ENCODE measurements at places on chromosomes 3 and 15.

- no peak for DNase-seq
Measured at GRCh38 chr3:134971306-134971705, 176.2 kb downstream of the EPHB1 start.

GRCh38 chr3:185763347-185764005, 61.4 kb downstream of the IGF2BP2 start:
- no peak for DNase-seq

GRCh38 chr3:117103675-117104074, 394.1 kb downstream of the TUSC7 start:
- DNase-seq = no peak

- DNase-seq = no peak
Measured at GRCh38 chr15:34085746-34086145, 15.9 kb downstream of the EMC7 start.

- no peak for DNase-seq
Measured at GRCh38 chr3:62940771-62941563, 65.8 kb upstream of the CADPS start.

DNA sequence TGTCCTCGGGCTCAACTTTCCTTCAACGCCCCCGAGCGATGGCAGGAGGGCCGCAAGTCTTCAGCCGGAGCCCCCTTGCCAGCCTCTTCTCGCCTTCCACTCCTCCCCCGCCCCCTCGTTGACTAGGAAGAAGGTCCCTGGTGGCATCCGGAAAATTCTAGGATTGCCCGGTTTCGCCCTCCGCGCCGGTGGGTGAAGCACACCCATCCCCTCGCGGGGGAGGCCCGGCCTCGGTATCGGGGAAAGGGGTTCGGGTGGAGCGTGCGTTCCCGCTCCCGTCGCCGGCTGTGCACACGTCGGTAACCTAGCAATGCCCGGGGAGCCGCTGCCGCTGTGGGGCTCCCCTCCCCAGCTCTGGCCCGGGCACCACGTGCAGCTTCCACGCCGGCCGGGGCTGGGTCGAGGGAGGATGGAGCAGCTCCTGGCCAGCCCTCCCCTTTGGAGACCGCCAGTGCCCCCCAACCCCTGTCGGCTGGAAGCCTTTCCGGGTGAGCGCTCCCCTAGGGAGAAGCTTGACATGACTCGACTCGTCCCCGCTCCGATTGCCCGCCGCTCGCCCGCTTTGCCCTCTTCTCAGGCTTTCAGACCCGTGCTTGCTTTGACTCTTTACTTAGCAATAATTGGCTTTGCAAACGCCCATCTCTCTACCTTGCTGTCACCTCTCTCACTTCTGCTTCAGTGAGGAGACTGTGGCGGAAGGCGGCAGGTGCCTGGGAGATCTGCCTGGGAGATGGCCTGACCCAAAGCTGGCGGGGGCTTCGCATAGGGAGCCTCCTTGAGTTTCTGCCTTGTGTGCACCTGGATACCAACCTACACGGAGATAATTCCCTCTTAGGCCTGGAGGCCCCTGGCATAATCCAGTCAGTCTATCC, 1.3 kb downstream of the CACNA1D start:
- no peak for DNase-seq

DNA sequence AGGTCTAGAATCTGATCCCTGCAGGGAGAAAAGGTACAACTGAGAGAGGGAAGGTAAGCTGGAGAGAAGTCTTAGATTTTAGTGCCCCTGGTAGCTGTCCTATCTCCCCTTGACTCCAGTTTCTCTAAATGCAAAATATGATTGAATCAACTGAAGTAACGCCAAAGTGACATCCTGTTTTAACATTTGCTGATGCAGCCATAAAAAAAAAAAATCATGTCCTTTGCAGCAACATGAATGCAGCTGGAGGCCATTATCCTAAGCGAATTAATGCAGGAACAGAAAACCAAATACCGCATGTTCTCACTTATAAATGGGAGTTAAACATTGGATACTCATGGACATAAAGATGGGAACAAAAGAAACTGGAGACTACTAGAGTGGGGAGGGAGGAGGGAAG, 42.4 kb upstream of the LCTL start:
- no peak for DNase-seq

DNA sequence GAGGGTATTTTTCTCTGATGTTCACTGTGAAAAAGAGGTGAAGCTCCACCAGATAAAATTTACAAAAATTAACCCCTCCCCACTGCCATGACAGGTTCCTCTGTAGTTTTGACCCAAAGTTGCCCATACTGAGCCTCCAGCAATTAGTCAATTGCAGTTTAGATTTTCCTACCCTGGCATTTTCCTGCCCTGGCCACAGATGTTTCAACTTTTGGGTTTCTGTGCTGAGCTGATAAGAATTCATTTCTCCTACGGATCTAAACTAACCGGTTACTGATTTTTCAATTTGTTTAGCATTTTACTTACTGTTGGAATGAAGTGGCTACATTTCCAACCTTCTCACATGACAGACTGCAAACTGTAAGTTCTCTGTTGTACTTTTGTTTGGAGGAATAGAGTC, 1346.1 kb upstream of the EPHA6 start:
- DNase-seq = no peak

GRCh38 chr3:13827256-13827655, 52.6 kb downstream of the WNT7A start:
- no peak for DNase-seq

GRCh38 chr15:85692321-85692720, 102.4 kb downstream of the KLHL25 start:
- no peak for DNase-seq

- no peak for DNase-seq
Measured at GRCh38 chr3:150038830-150039229, 68.1 kb upstream of the PFN2 start.

DNA sequence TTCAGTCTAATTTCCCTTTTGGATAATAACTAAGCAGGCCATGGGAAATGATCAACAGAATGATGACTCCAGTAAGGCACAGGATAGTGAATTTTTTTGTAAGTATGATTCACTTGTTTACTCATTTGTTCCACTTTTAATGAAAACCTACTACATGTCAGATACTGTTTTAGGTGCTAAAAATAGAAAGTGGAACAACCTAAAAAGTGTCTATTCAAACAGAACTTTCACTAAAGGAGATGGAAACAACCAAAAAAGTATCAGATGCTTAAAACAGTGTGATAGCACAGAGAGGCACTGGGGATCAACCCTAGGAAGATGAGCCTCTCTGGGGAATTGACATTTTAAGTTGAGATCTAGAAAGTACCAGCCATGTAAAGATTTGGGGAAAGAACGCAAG, 11.1 kb downstream of the RYK start:
- no peak for DNase-seq

- no peak for DNase-seq
Measured at GRCh38 chr3:57120451-57121174, 44.5 kb downstream of the IL17RD start.

DNA sequence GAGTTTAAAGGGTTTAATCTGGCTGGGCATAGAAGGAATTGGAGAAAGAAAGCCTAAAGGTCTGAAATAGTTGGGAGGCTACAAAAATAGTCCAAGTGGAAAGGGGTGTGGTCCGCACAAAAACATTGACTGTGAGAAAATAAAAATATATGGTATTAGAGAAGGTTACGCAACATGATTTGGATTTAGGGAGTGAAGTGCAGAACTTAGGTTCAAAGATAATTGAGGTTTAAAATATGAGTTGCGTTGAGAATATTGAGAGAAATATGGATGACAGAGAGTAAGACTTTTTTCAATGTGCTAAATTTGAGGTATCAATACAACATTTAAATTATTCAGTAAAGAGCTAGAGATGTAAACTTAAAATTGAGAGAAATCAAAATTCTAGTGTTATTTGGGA, 15.4 kb upstream of the CMC1 start:
- DNase-seq = no peak

- no peak for DNase-seq
Measured at GRCh38 chr15:87610366-87610765, 646.2 kb downstream of the NTRK3 start.

- DNase-seq = no peak
Measured at GRCh38 chr15:51097553-51098330, 3.0 kb upstream of the TNFAIP8L3 start.
